ENCODE measurements at places on chromosomes 3 and 15.

DNA sequence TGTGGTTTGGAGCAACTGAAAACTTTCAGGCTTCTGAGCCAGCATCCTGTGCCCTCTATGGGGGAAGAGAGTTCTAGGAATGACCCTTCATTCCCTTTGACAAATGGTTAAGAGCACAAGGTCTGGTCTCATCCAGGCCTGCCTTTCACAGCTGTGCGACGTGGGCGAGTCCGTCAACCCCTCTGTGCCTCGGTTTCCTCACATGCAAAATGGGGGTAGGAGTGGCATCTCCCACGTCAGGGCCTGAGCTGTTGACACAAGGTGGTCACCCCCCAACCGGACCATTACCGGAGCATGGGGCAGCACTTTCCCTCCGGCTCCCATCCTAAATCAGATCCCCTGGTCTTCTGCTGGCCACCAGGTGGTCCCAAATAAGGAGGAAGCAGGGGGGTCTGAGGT, 70.4 kb downstream of the ATP2B2 start:
- DNase-seq = no peak

DNA sequence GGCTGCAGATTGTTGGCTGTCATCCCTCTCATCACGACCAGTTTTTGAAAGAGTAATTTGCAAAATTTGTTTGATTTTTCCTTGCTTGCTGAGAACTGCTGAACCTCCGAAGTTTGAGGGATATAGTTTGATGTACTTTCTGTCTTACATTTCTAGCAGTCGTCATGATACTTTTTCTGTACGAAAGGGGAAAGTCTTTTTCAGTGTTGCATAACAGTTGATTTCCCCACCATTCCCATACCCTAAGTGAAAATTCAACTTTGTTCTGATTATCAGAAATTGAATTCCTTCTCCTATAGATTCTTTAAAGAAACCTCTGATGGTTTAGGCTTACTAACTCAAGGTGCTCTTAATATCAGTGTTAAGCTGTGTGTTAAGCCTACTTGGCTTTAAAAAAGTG, 1.6 kb downstream of the PDE8A start:
- no peak for DNase-seq

DNA sequence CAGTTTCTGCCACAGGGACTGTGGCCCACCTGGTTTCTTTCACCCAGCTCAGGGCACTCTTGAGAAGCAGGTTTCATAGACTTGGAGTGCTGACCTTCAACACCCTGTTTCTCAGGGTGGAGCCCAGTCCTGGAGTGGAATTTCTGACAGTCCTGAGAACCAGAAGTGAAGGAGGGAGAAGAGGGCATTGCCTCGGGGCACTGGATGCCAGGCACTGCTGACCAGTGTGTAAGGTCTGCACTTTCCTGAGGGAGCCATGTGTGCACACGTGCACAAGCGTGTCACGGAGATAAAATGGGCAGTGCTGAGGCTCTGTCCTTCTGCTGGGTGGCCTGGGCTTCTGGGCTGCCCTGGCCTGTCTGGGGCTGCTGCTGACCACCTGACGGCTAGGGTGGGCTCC, 118.5 kb downstream of the SEC22A start:
- DNase-seq = no peak

DNA sequence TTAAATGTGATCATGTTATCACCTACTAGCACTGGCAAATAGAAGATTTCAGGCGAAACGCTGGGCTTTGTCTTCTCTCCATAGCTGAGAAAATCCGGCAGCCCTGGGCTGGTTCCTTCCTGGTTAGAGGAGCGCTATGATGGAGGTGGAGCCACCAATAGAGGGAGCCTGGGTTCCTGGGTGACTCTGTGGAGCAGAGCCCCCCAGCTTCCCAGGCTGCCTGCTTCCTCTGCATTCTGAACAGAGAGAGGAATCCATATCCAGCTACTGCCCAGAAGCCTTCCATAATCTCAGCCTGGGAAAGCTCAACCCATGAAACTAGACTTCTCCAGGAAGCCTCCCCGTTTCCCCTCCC, 32.6 kb upstream of the IQSEC1 start:
- no peak for DNase-seq

DNA sequence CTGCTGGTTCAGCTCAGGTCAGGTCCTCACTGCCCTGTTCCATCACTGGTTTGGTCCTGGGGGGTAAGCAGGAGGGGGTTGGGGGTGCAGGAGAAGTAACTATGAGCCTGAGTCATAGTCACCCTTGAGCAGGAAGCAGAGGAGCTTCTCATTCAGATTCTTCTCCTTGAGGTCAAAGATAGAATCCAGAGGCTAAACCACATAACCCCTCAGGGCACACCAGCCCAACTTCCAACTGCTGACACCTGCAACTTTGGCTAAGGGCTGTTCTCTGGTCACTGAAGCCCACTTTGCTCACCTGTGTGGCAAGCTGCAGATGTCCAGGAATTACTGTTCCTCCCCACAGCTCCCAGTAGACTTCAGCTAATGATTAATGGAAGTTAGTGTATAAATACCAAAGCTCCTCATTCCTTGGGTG, 48.8 kb upstream of the LRRFIP2 start:
- DNase-seq = no peak

DNA sequence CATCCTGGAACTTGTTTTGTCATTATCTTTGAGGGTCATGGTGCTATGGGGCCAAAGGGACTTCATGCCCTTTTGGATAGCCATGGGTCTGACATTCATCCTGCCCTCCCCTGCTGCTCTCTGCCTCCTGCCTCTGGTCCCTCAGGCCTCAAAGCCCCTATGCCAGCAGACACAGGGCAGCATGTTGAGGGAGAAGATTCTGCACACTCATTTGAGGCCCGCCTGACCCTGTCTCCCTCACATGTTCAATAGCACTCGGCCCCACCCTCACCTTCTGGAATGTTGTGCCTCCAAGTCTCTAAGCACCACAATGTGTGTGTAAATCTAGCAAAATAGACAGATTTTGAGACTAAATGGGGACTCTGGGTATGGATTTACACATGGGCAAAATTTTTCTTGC, 178.7 kb upstream of the ANKRD28 start:
- no peak for DNase-seq

- DNase-seq = no peak
These were observed 17.4 kb upstream of the TXNRD3 start for GRCh38 chr3:126672340-126672739.

DNA sequence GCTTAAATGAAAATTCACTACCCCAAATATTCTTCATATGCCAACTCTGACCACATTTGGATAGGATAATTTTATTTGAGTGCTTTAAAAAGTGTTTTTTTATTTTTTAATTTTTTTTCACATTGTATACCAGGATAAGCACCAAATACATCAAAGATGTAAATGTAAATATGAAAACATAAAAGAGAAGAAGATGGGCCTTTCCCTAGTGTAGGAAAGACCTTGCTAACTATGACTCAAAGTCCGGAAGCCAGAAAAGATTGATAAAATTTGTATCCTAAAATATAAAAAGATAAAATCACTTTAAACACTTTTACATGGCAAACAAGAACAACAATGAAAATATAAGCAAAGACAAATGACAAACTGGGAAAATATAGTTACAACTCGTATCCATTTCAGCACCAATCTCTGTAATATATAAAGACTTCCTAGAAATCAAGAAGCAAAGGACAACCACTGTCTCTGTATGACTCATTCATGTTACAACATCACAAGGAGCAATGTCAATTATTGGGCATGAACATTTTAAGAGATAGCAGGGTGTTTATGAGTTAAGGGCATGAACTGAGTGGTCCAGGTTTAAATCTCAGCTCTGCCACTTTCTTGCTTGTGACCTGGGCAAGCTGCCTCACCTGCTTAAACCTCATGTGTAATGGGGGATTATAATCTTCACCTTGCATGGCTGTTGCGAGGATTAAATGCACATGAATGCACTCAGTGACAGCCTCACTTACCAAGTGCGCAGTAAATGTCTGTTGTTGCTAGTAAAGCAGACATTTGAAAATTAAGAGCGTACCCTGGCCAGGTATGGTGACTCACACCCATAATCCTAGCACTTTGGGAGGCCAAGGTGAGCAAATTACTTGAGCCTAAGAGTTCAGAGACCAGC, 25.3 kb upstream of the ARHGEF3 start:
- no peak for DNase-seq
